ENCODE measurements at places on chromosomes 5 and 9.
A peak's percentile ranks its signal among the peaks of the same experiment; 100 is the strongest.

GRCh38 chr5:83922699-83923098 is 202.0 kb upstream of the HAPLN1 start:
- no peak for DNase-seq

GRCh38 chr9:15182730-15183129 is 124.3 kb downstream of the TTC39B start:
- no peak for DNase-seq

- DNase-seq = no peak
These were observed 11.5 kb upstream of the F2RL2 start for GRCh38 chr5:76634661-76635060.

GRCh38 chr9:136104488-136104800 is 9.4 kb upstream of the NACC2 start:
- no peak for DNase-seq

- no peak for DNase-seq
These were observed 133.2 kb downstream of the CFAP90 start for GRCh38 chr5:7717691-7718090.

DNA sequence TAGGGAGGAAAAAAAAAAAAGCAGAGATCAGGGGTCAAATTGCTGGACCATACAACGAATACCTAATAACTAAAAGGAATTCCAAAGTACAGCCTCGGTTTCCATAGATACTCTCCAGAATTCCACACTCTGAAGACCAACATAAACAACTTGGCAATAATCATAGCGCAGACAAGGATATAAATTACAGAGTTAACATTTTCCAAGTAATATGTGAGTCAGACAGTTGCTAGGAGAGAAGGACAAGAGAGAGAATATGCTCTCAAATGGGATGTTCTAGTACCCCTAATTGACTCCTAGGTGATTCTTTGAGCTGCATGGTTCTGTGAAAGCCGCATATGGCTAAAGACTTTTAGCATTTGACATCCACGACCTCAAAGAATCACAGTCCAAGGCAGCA is 165.2 kb downstream of the FRMD3 start:
- no peak for DNase-seq

GRCh38 chr9:19550009-19550408 is 141.2 kb downstream of the ACER2 start:
- DNase-seq = no peak

- no peak for DNase-seq
These were observed 508.7 kb upstream of the GRAMD2B start for GRCh38 chr5:125914471-125914870.

DNA sequence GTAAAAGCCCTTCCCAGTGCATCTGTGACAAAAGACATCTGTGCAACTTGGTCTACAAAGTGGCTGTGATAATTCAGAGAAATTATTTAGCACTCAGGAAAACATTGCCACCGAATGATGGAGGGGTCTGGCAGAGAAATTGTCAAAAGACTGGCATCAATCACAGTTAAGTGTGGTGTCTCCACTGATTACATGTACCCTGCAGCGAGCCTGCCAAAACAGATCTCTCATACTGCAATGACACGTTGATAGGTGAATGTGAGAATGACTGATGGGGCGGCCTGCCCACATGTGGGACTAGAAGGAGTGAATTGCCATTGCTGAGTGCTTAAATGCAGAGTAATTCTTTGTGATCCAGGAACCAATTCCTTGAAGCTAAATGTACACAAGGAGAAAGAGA is 136.4 kb upstream of the PCSK5 start:
- DNase-seq = no peak

DNA sequence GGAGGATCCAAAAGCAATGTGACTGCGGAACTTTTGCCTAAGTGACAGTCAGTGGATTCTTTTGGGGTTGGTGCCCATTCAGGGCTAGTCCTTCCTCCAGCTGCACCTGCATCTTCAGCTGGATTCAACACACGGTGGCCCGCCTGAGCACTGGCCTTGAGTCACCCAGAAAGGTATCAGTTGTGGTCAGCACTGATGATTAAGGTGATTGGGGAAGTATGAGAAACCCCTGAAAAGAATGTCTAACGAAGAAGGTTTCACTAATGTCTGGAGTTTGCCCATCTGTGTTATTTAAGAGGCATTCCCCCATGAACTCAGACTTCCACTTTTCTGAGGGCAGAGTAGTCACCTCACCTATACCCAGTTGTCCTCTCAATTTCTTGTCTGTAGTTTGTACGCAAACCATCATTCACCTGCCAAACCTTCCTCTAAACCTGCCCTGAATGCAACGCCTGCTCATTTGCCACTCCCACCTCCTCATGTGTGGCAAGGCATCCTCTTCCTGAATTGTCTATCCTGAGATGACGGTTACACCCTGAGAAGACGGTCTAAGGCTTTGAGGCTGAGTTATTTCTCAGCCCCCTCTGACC is 27.2 kb downstream of the CSF2 start:
- peak; percentile 43 for DNase-seq

DNA sequence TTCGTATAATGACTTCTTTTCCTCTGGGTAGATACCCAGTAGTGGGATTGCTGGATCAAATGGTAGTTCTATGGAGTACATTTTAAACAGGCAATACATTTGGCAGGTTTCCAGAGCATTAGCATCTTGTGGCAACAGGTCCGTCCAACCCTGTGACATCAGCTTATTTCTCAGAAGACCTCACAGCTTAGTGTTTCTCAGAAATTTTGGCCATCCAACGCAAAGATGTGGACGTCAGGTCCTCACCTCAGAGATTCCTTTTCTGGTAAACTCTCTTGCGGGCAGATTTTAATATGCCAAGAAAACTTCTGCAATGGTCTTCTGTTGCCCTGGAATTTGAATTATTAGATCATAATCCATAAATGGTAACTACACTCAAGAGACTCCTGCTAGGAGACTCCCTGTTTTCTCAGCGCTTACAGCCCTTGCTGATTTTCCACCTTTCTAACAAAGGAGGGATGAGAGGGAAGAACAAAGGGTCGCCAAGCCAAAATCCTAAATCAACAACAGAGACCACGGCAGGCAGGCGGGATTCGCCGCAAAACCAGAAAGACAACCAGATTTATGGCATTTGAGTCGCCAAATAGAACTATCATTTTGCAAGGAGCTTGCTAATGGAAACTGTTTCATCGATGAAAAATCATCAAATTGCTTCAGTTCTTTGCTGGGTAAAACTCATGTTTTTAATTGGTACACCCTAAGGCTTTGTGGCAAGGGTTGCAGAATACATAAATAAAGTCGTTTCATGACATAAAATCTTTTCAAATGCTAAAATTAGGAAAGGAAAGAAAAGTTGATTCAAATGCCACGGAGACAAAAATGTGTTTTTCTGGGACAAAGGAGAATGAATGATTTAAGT is 34.1 kb upstream of the PLPP1 start:
- DNase-seq = no peak

All from stimulated activated CD4-positive, alpha-beta T cell treated with anti-CD3 and anti-CD28 coated beads, Interleukin-2, amount 100 ng/mL, for 48 hours (primary cell).